ENCODE measurements at places on chromosomes 3 and 15.
A peak's percentile ranks its signal among the peaks of the same experiment; 100 is the strongest.

GRCh38 chr3:134892326-134892725 lies 97.3 kb downstream of the EPHB1 start:
- DNase-seq, result no peak
- H3K4me1 ChIP-seq, result no peaks in the 10 kb centered on the region
- H3K27me3 ChIP-seq, result peaks cover 15% of the 10 kb centered on the region
- no peak overlapping the region for H3K4me3 ChIP-seq
- no peak overlapping the region for H3K27ac ChIP-seq

DNA sequence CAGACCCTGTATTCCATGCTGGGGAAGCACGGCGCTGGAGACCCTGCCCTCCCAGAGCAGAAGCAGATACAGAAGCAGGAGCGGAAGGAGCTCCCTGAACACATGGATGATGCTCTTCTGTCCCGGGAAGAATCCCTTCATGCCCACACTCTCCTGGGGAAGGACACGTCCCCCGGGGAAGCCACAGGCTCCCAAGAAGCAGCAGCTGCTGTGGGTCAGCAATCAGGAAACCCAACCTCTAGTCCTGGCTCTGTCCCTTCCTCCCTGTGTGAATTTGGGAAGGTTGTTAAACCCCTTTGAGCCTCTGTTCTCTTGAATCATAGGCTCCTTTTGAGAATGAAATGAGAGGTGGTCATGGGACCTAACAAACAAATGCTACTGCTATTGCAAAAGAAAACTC lies 176.2 kb upstream of the TPM1 start:
- H3K36me3 ChIP-seq, result no peaks in the 10 kb centered on the region
- H3K27me3 ChIP-seq, result no peaks in the 10 kb centered on the region
- DNase-seq, result no peak
- H3K4me3 ChIP-seq, result no peak overlapping the region
- H3K4me1 ChIP-seq, result no peaks in the 10 kb centered on the region

- H3K4me3 ChIP-seq, result no peak overlapping the region
- H3K27me3 ChIP-seq, result no peaks in the 10 kb centered on the region
- no peak for DNase-seq
- H3K36me3 ChIP-seq, result no peaks in the 10 kb centered on the region
- H3K27ac ChIP-seq, result no peak overlapping the region
- H3K4me1 ChIP-seq, result no peaks in the 10 kb centered on the region
These were observed 62.5 kb upstream of the SNRK start for GRCh38 chr3:43223670-43224364.

GRCh38 chr15:48963524-48964113 lies at the start of gene SHC4:
Gene SHC4 (minus strand): TSS chr15:48963919. CDS start chr15:48963015, 904 bp downstream.
- H3K36me3 ChIP-seq, result no peaks in the 10 kb centered on the region
- no peak within 1 kb of the TSS for H3K27ac ChIP-seq
- H3K4me1 ChIP-seq, result peaks cover 12% of the 10 kb centered on the region
- peaks cover 20% of the 10 kb centered on the region for H3K27me3 ChIP-seq
- H3K4me3 ChIP-seq, result peak within 1 kb of the TSS; percentile 50
- no peak for DNase-seq

- no peak overlapping the region for H3K4me3 ChIP-seq
- peaks cover 38% of the 10 kb centered on the region for H3K36me3 ChIP-seq
- no peaks in the 10 kb centered on the region for H3K4me1 ChIP-seq
These were observed 22.6 kb upstream of the ANPEP start for GRCh38 chr15:89837134-89837829.

DNA sequence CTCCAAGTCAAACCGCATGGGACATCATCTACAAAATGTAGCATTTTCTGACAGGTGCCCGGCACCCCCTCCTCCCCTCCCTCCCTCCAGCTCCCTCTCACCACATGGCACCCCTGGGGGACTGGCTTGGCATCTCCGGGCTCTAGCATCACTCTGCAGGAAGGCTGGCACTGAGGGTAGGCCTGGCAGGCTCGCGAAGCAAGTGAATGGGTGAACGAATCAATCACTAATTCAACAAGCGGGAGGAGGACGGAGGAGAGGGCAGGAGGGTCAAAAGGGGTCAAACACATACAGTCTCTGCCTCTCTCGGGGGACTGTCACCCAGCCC lies 155.7 kb downstream of the NUP210 start:
- no peak for DNase-seq
- H3K36me3 ChIP-seq, result no peaks in the 10 kb centered on the region
- H3K4me3 ChIP-seq, result no peak overlapping the region
- H3K27me3 ChIP-seq, result no peaks in the 10 kb centered on the region
- no peak overlapping the region for H3K27ac ChIP-seq
- no peaks in the 10 kb centered on the region for H3K4me1 ChIP-seq

- H3K36me3 ChIP-seq, result no peaks in the 10 kb centered on the region
- H3K27me3 ChIP-seq, result no peaks in the 10 kb centered on the region
- H3K4me3 ChIP-seq, result no peak overlapping the region
- H3K4me1 ChIP-seq, result peaks cover 6% of the 10 kb centered on the region
- no peak for DNase-seq
- H3K27ac ChIP-seq, result no peak overlapping the region
These were observed 267.7 kb downstream of the ZBTB20 start for GRCh38 chr3:114879059-114880031.

GRCh38 chr3:108041253-108041652 lies 49.6 kb downstream of the CD47 start:
- no peak overlapping the region for H3K27ac ChIP-seq
- H3K36me3 ChIP-seq, result no peaks in the 10 kb centered on the region
- H3K4me1 ChIP-seq, result no peaks in the 10 kb centered on the region
- H3K27me3 ChIP-seq, result no peaks in the 10 kb centered on the region

DNA sequence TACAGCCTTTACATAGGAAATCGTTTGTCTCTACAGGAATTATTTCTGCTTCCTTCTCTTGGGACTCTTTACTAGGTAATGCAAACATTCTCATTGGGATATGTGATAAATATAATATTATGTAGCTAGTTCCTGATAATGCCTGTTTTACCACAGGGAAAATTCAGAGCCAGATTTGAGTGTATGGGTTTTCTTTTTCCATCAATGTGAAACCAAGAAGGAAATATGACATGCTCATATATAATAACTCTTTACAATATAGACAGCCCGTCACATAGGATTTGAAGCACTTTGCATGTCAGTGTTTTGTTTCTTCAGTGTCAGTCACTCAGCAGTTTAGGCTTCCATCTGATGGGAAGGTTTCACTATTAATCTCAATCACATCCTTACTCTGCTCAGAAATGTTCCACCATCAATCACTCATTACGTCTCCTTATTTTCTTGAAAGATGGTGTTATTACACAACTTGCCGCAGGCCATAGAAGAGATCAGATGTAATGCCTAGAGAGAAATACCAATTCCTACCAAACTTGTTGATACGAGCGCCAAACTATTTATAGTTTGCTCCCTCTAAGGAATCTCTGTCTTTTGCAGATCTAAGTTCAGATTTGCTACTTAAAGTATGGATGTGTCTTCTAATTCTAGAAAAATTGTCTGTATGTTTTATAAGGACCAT lies 314.8 kb downstream of the DIPK2A start:
- no peaks in the 10 kb centered on the region for H3K27me3 ChIP-seq
- DNase-seq, result no peak
- no peak overlapping the region for H3K27ac ChIP-seq
- no peak overlapping the region for H3K4me3 ChIP-seq
- peaks cover 2% of the 10 kb centered on the region for H3K4me1 ChIP-seq
- no peaks in the 10 kb centered on the region for H3K36me3 ChIP-seq

- no peak overlapping the region for H3K27ac ChIP-seq
- H3K4me1 ChIP-seq, result no peaks in the 10 kb centered on the region
- no peak overlapping the region for H3K4me3 ChIP-seq
- no peaks in the 10 kb centered on the region for H3K36me3 ChIP-seq
- no peak for DNase-seq
These were observed 225.6 kb upstream of the ROPN1 start for GRCh38 chr3:124217542-124217941.

GRCh38 chr3:53774414-53774813 lies 71.8 kb downstream of the CHDH start:
- no peak overlapping the region for H3K27ac ChIP-seq
- H3K27me3 ChIP-seq, result no peaks in the 10 kb centered on the region
- no peak for DNase-seq
- H3K36me3 ChIP-seq, result no peaks in the 10 kb centered on the region
- H3K4me3 ChIP-seq, result no peak overlapping the region
- peaks cover 4% of the 10 kb centered on the region for H3K4me1 ChIP-seq

DNA sequence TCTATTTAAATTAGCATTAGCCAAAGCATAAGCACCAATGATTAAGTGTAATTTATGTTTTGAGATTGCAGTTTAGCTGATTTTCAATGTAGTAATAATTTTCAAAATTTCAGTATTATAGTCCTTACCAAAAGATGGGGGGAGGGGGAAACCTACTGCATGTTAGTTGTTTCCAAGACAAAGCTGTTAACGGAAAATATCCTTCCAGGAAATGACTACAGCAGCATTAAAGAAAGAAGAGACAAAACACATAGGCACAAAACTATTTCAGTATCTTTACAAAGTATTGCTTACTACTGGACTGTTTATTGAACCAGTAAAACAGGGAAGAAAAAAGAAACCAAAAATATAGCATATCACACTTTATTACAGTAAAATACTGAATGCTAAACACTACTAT lies 10.5 kb downstream of the BNIP2 start:
- no peak overlapping the region for H3K27ac ChIP-seq
- H3K36me3 ChIP-seq, result peaks cover 27% of the 10 kb centered on the region

DNA sequence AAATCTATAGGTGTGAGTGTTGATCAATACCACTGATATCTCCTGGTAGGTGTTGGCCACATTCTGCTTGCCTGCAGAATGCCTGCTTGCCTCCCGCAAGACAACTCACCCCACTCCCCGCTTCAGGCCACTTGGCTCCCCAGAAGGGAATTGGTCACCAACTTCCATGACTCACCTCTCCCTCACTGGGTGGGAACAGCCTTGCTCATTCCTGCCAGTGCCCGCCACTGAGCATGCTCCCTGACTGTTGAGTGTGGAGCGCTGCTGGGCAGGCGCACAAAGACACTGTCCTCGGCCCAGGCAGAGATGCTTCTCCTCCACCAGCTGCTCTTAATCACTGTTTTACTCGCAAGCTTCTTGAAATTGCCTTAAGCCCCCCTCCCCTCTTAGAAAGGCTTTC lies 57.3 kb upstream of the PPP2R3A start:
- no peaks in the 10 kb centered on the region for H3K36me3 ChIP-seq
- H3K4me3 ChIP-seq, result no peak overlapping the region
- H3K4me1 ChIP-seq, result no peaks in the 10 kb centered on the region
- H3K27me3 ChIP-seq, result no peaks in the 10 kb centered on the region
- no peak overlapping the region for H3K27ac ChIP-seq
- no peak for DNase-seq

DNA sequence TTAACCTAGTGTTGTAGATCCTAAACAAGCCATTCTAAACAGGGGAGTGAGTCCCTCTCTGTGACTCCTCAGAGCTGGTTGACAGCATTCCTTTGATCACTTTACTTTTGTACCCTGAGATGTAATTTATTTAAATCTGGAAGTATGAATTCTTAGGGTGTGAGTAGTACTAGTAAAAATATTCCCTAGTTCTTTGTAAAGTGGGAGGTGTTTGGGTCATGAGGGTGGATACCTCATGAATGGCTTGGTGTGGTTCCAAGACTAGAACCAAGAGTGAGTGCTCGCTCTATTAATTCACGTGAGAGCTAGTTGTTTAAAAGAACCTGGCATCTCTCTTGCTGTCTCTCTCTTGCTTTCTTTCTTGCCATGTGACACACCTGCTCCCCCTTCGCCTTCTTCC lies 223.7 kb downstream of the SQOR start:
- no peak for DNase-seq
- no peak overlapping the region for H3K27ac ChIP-seq
- no peaks in the 10 kb centered on the region for H3K27me3 ChIP-seq
- H3K4me3 ChIP-seq, result no peak overlapping the region
- H3K4me1 ChIP-seq, result no peaks in the 10 kb centered on the region

- DNase-seq, result no peak
- no peak overlapping the region for H3K4me3 ChIP-seq
- no peaks in the 10 kb centered on the region for H3K27me3 ChIP-seq
- peaks cover 3% of the 10 kb centered on the region for H3K4me1 ChIP-seq
- H3K36me3 ChIP-seq, result no peaks in the 10 kb centered on the region
These were observed 22.7 kb downstream of the SSUH2 start for GRCh38 chr3:8621872-8622271.

GRCh38 chr3:78260388-78260787 lies 1220.5 kb downstream of the ROBO2 start:
- H3K27ac ChIP-seq, result no peak overlapping the region
- H3K27me3 ChIP-seq, result no peaks in the 10 kb centered on the region
- H3K4me3 ChIP-seq, result no peak overlapping the region
- DNase-seq, result no peak
- H3K4me1 ChIP-seq, result no peaks in the 10 kb centered on the region

GRCh38 chr3:40615110-40615915 lies 90.6 kb downstream of the ZNF621 start:
- H3K27me3 ChIP-seq, result no peaks in the 10 kb centered on the region
- peak; percentile 79 for DNase-seq
- H3K36me3 ChIP-seq, result no peaks in the 10 kb centered on the region
- H3K27ac ChIP-seq, result peak overlapping the region; percentile 41

DNA sequence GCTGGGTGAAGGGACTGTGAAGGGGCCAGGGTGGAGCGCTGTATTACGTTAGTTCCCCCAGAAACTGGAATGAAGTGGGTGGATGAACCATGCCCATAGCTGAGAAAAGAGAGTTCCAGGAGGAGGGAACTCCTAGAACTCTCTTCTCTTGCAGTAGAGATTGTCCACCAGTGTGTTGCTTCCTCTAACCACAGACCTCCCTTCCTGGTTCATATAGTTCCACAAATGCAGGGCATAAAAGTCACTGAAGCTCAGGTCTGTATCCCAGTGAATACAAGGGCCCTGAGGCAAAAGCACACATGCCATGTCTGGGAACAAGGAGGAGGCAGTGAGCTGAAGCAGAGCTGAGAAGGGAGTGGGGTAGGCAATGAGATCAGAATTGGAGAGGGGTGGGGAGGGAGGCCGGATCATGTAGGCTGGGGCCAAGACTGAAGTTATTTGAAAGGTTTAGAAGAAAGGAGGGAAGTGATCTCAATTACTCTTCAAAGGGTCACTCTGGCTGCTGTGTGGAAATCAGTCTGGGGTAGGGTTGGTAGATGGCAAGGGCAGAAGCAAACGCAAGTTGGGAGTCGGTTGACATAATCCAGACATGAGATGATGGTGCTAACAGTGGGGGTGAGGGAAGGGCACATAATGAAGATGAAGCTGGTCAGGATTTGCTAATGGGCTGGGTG lies 6.5 kb downstream of the A4GNT start:
- no peak overlapping the region for H3K27ac ChIP-seq
- DNase-seq, result no peak
- no peaks in the 10 kb centered on the region for H3K4me1 ChIP-seq
- H3K4me3 ChIP-seq, result no peak overlapping the region
